ENCODE measurements at places on chromosomes 2 and 18.

- DNase-seq: no peak
Observed at GRCh38 chr2:66186537-66186936, 248.4 kb upstream of the MEIS1 start.

DNA sequence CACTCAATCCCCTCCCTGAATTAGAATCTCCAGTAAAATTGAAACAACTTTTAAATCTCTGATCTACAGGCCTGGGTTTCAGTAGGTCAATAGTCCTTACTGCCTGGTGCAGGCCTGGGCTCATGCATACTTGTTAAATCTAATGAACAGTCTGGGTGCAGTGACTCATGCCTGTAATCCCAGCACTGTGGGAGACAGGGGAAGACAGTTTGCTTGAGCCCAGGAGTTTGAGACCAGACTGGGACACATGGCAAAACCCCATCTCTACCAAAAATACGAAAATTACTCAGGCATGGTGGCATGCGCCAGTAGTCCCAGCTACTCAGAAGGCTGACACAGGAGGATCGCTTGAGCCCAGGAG is 94.7 kb upstream of the SP3 start:
- DNase-seq: no peak

DNA sequence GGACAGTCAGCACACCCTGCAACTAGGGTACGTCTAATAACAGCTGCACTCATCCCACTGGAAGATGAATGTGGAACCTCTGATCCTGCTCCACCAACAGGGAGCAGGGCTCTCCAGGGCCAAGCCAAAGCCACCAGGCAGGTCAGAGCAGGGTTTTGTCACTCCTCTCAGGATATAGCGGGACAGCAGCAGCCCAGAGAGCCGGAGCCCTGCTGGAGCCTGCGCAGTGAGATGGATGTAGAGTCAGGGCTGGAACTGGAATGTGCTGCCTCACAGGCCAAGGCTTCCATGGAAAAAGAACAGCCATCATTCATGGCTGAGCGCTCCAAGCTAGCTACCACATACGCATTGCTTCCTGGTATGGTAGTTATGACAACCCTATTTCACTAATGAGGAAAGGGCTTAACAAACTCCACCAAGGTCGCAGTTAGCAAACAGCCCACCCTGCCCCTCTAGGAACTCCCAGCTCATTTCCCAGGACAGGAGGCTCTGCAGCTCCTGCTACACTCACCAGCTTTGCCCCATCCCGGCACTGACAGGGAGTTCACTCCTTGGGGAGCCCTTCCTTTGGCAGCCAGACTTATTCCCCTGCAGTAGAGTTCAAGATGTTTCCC is 85.2 kb downstream of the HS1BP3 start:
- no peak for DNase-seq

GRCh38 chr2:176063958-176064357 is 19.8 kb downstream of the EVX2 start:
- DNase-seq: no peak

Data from activated CD8-positive, alpha-beta memory T cell treated with anti-CD3 and anti-CD28 coated beads for 48 hours (primary cell).